Glutamatergic neuron (in vitro differentiated cells): ENCODE measurements at places on chromosomes 5 and 9. TPM values are rescaled to one million over a fixed set of nuclear protein-coding genes. Genes with fewer than 3 reads are reported as not detected.

Gene BTNL8
- not detected for total RNA-seq

Gene FAM163B
- 0.51 TPM for total RNA-seq

Gene ESM1
- not detected for total RNA-seq

DNA sequence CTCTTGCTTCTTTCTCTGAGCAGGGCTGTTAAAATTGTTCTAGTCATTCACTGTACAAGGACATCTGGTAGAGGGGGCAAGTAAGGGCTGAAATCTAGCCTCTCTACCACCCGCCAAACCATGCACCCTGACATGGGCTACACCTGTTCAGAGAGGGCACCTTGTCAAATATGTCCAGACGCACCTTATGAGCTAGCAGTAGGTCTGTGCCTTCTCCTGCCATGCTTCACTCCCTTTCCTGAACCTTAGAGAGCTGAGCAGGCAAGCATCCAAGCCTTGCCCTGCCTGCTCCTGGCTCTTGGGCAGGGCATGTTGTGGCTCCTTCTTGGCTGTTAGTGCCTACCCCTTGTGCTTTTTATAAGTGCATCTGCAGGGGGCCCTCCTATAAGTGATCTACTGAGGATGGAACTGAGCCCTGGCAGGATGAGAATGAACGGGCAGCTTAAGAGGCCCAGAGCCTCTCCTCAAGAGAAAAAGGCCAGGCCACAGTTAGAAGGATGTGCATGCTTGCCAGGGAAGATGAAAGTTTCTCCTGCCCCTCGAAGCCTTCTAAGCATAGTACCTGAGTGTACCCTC, 3.8 kb upstream of the NEUROG1 start:
- H3K4me3 ChIP-seq, result no peak overlapping the region
- H3K36me3 ChIP-seq, result peaks cover 7% of the 10 kb centered on the region
- peaks cover 12% of the 10 kb centered on the region for H3K4me1 ChIP-seq
- DNase-seq, result no peak
- H3K27me3 ChIP-seq, result peaks cover 18% of the 10 kb centered on the region

- H3K27ac ChIP-seq, result no peak overlapping the region
- DNase-seq, result no peak
- H3K4me3 ChIP-seq, result no peak overlapping the region
- peaks cover 3% of the 10 kb centered on the region for H3K27me3 ChIP-seq
- H3K4me1 ChIP-seq, result peaks cover 16% of the 10 kb centered on the region
Observed at GRCh38 chr5:169248996-169249395, 51.9 kb downstream of the SLIT3 start.

Gene DDX31
- total RNA-seq, result 8.7 TPM

Gene CCNI2
- 0.17 TPM for total RNA-seq

DNA sequence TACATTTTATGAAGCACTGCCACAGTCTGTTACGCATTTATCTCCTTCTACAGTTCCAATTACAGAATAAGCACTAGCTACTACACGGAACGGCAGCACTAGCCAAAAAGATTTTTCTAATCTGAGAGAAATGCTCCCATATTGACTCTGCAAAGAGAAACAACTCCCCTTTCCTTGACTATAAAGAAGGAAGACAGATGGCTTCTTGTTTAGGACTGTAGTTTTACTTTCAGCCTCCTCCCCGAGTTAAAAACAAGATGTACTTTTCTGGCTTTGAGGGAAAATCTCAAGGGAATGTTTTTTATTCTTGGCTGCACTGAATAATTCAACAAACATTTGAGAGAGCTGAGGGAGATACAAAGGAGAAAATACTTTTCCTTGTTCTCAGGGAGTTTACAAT, 1.9 kb upstream of the SLC44A1 start:
- no peak for DNase-seq
- H3K27ac ChIP-seq, result no peak overlapping the region
- H3K4me1 ChIP-seq, result peaks cover 29% of the 10 kb centered on the region
- peak overlapping the region; percentile 34 for H3K4me3 ChIP-seq

Gene LRRC19
- total RNA-seq, result not detected

DNA sequence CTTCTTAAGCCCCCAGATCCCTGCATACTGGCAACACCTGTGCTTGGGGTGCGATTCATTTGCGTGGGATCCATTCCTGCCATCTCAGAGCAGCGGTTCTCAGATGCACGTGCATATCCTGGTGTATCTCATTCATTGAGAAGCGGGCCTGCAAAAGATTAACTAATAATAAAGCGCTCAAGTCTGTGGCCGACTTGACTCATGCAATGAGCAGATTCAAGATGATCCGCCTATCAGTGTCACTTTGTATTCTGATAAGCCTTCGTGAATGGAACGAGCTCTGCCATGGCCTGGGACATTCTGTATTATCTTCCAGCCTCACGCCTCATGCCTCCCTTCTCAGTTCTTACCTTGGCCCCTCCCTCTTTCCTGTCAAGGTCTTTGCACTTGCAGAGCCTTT, 22.3 kb downstream of the C1QTNF2 start:
- H3K4me3 ChIP-seq, result no peak overlapping the region
- no peak overlapping the region for H3K27ac ChIP-seq

Gene TMEM161B
- 21.5 TPM for total RNA-seq

Gene FOXD4L4
- total RNA-seq, result 0.20 TPM

Gene TMEM252
- not detected for total RNA-seq

GRCh38 chr5:38831117-38831516, 14.7 kb upstream of the OSMR start:
- H3K4me3 ChIP-seq, result no peak overlapping the region
- no peaks in the 10 kb centered on the region for H3K36me3 ChIP-seq
- no peak overlapping the region for H3K27ac ChIP-seq
- H3K27me3 ChIP-seq, result peaks cover 1% of the 10 kb centered on the region
- DNase-seq, result no peak

- no peak for DNase-seq
- no peaks in the 10 kb centered on the region for H3K27me3 ChIP-seq
- H3K36me3 ChIP-seq, result no peaks in the 10 kb centered on the region
- H3K27ac ChIP-seq, result no peak overlapping the region
- peaks cover 29% of the 10 kb centered on the region for H3K4me1 ChIP-seq
- no peak overlapping the region for H3K4me3 ChIP-seq
Observed at GRCh38 chr9:83698976-83699585, 8.7 kb downstream of the UBQLN1 start.

DNA sequence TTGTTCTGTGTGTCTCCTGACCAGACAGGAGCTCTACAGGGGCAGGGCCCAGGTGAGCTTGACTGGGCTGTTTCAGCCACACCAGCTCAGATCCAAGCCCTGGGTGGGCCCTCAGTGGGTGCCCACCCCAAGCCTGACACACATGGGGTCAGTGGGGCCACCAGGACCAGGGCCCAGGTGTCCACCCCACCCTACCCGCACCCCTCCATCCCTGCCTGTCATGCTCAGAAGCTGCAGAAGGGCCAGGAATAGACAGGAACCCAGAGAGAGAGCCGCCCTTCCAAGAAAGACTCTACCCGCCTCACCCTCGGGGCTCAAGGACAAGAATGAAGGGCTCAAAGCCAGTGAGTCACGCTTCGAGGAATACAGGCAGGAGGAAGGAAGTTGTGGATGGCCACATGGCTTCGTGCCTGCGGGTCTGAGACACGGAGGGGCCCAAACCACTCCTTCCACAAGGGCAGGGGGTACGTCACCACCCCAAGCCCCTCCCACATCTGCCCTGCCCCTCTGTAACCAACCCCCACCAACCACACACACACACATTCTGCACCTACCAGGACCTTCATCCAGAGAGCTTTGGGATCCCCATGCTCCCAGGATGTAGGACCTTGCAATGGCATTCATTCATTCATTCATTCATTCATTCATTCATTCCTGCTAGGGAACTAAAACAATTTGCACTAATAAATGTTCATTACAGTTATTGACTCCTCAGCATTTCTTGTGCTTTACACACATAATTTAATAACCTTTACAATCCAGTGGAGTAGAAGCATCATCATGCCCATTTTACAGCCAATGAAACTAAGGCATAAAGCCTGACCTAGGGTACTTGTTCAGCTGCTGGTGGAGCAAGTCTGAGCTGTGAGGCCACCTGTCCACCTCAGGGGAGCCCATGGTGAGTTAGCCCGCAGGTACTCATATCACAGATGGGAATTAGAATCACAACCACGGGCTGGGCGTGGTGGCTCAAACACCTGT, 55.9 kb upstream of the STXBP1 start:
- no peak overlapping the region for H3K4me3 ChIP-seq
- H3K27ac ChIP-seq, result no peak overlapping the region
- H3K36me3 ChIP-seq, result no peaks in the 10 kb centered on the region
- no peaks in the 10 kb centered on the region for H3K27me3 ChIP-seq

GRCh38 chr5:96067894-96068614, 106.4 kb upstream of the ELL2 start:
- DNase-seq, result no peak
- H3K36me3 ChIP-seq, result no peaks in the 10 kb centered on the region
- peaks cover 5% of the 10 kb centered on the region for H3K4me1 ChIP-seq
- H3K27ac ChIP-seq, result no peak overlapping the region

- peaks cover 37% of the 10 kb centered on the region for H3K4me1 ChIP-seq
- peak overlapping the region; percentile 49 for H3K4me3 ChIP-seq
- H3K27ac ChIP-seq, result peak overlapping the region; percentile 73
- H3K27me3 ChIP-seq, result peaks cover 10% of the 10 kb centered on the region
Observed at GRCh38 chr9:134546246-134546731, 95.3 kb upstream of the COL5A1 start.

Gene TGFBI
- 2.3 TPM for total RNA-seq

Gene ARID3C
- total RNA-seq, result not detected
